GM19239 (cell line): ENCODE measurements at places on chromosomes 1 and 21.
A peak's percentile ranks its signal among the peaks of the same experiment; 100 is the strongest.

DNA sequence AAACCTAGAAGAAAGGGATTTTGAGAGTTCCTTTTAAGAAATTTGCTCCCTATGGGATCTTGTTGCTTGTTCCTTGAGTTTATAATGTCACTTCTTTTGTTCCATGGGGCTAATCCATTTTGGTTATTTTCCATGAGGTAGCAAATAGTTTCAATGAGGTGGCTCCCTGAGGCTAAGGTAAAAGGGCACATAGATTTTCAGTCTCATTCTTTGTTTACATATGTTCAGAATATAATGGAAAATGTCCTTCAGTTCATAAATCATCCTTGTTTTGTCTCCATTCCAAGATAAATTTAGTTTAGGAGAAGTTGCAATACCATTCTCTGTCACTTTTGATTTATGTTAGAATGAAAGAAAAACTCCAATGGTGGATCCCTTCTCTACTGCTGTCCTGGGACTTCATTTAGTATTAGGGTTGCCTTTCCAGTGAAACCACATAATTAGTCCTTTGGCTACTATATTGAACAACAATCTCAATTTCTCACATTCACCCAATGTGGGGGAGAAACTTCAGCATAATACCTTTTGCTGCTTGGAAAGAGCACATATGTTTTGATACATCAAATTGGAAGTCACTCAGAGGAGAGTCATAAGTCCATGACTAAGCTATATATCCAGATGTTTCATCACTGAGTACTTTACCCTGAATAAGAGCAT is 80.9 kb upstream of the ADAMTS5 start:
- no peak for DNase-seq

GRCh38 chr1:23980728-23981070 is 572 bp upstream of the SRSF10 start:
- DNase-seq: peak; percentile 62

GRCh38 chr21:31394309-31394708 is 50.2 kb upstream of the TIAM1 start:
- DNase-seq: no peak

- DNase-seq: no peak
Measured at GRCh38 chr1:212970085-212970484, 19.7 kb downstream of the VASH2 start.

- DNase-seq: no peak
Measured at GRCh38 chr1:219123036-219123435, 50.6 kb upstream of the LYPLAL1 start.

GRCh38 chr21:41684381-41685245 is 82.2 kb downstream of the RIPK4 start:
- no peak for DNase-seq

DNA sequence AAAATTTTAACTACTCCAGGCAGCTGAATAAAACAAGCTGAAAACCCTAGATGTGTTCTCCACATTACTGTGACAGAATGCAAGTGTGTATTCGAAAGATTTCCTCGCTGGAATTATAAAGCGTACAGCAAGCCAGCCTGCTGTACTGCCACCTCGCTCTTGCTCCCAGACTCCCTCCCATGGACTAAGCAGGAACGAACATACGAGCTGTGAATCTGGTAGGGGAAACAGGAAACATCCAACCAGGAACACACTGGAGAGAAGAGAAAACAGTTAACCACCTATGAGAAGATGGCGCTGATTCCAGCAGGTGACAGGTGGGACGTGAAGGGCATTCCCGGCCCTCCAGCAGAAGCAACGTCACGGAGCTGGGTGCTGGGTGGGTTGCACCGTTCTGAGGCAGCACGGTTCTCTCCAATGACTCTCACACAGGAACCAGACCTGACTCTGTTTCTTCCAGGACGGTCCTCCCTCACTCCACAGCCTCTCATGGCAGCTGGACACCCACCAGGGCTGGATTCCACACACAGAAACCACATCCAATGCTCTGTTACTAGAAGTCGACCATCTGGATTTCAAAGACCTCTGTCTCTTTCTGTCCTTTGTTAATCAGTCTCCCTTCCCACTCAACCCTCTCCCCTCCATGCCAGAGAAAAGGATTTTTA is 219.2 kb downstream of the RERE start:
- DNase-seq: no peak

- DNase-seq: no peak
Measured at GRCh38 chr1:109926662-109927300, 16.1 kb downstream of the CSF1 start.

DNA sequence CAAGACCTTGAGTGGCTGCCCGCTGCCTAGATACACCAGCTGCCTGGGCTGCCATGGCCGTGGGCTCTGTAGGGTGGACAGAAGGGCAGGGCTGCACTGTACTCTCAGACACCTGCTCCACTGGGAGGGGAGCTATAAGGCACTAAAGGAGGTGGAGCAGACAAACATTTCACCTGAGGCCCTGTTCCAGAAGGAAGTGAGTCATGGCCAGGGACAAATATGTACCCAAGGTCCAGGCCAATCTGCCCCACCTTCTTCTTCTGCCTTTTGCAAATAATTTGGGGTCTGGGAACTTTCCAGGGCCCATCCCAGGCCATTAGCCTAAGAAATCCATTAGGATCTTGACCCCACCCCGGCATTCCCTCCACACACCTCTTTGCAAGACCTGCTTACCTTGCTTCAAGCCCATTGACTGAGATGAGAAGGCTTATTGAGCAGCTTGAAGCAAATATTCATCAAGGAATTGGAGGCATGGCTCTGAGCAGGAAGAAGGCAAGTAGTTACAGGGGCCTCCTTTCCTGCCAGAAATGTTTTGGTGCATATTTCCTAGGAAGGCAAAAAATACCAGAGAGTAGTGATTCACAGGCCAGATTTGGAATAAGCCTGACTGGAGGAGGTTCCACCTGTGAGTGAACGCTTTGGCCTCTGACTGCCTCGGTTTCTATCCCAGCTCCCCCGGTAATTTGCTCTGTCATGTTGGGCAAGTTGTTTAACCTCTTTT is at the start of gene CAPN8:
Gene CAPN8, minus strand, starts transcription at position 110 of the 721 bp plus-strand sequence. Its CDS starts 55 bp downstream, at position 55.
- DNase-seq: no peak

DNA sequence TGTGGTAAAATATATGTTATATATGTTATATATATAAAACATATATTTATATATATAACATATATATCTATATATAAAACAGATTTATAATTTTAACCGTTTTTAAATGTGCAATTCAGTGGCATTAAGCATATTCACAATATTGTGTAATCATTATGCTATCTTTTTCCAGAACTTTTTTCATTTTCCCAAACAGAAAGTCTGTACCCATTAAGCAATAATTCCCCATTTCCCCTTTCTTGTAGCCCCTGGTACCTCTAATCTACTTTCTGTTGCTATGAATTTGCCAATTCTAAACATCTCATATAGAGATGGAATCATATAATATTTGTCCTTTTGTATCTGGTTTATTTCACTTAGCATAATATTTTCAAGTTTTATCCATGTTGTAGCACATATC is 10.7 kb upstream of the ARHGEF11 start:
- DNase-seq: no peak

- no peak for DNase-seq
Measured at GRCh38 chr1:18197299-18197698, 89.7 kb downstream of the IGSF21 start.

GRCh38 chr1:168136709-168137514 is at the start of gene GPR161:
GPR161 (minus strand) TSS chr1:168136930; CDS start chr1:168104850, 32,080 bp downstream.
- peak; percentile 46 for DNase-seq

GRCh38 chr1:57116871-57117270 is 151.1 kb upstream of the C8B start:
- no peak for DNase-seq

DNA sequence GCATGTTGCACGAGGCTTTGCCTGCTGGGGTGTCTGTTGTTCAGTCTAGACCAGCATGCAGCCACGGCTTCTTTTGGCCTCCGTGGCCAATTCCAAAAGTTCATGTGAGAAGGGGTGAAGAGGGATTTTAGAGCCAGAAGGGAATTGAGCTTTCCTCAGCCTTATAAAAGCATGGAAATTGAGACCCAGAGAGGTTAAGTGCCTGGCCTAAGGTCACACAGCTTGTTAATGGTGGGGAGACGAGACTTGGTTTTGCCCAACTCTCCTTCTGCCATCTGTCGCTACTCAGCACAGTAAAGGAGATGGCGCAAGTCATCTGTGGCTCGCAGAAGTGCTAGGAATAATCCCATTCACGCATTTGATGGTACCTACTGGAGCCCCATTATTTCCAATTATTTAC is 25.7 kb downstream of the ZBTB18 start:
- no peak for DNase-seq

GRCh38 chr1:8754993-8755392 is 62.4 kb downstream of the RERE start:
- DNase-seq: no peak

- DNase-seq: no peak
Measured at GRCh38 chr1:97803026-97803425, 117.8 kb downstream of the DPYD start.

DNA sequence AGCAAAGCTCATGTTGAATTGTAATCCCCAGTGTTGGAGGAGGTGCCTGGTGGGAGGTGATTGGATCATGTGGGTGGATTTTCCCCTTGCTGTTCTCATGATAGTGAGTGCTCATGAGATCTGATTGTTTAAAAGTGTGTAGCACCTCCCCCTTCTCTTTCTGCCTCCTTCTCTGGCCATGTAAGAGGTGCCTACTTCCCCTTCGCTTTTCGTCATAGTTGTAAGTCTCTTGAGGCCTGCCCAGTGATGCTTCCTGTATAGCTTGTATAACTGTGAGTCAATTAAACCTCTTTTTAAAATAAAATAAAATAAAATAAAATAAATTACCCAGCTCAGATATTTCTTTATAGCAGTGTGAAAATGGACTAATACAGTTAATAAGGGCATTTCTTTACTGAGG is 1025.7 kb downstream of the PLA2G4A start:
- no peak for DNase-seq

DNA sequence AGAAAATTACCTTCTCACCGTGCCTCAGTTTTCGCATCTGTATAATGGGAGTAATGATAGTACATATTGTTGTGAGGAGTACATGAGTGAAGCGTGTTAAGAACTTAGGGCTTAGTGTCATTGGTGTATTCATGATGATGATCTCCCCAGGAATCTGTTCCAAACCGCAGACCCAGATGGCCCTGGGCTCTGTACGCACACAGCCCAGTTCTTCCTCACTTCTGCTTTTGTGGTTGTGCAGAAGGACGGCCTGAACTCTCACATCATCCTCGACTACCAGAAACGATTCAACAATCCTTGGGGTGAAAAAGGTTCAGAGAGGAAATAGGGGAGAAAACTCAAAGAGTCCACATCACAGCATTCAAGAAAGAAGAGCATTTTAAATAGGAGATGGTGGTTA is 323.0 kb downstream of the CAMTA1 start:
- DNase-seq: peak; percentile 13

- DNase-seq: no peak
Measured at GRCh38 chr21:44803651-44804050, 2.0 kb upstream of the UBE2G2 start.

- peak; percentile 44 for DNase-seq
Measured at GRCh38 chr1:178664278-178664677, 60.8 kb upstream of the RALGPS2 start.

GRCh38 chr1:155079487-155080311 is 1.1 kb downstream of the EFNA3 start:
- no peak for DNase-seq

DNA sequence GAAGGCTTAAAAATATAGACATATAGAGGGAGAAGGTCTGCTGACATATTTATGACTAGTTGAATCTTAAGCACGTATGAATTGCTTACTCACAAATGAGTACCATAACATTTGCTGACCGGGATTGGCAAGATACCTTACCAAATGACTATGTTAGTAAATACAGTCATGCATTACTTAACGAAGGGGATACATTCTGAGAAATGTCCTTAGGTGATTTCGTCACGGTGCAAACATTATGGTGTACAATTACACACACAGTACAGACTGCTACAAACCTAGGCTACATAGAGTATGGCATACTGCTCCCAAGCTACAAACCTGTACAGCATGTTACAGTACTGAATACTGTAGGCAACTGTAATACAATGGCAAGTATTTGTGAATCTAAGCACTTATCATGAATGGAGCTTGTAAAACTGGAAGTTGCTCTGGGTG is 19.4 kb upstream of the UBE2U start:
- no peak for DNase-seq

DNA sequence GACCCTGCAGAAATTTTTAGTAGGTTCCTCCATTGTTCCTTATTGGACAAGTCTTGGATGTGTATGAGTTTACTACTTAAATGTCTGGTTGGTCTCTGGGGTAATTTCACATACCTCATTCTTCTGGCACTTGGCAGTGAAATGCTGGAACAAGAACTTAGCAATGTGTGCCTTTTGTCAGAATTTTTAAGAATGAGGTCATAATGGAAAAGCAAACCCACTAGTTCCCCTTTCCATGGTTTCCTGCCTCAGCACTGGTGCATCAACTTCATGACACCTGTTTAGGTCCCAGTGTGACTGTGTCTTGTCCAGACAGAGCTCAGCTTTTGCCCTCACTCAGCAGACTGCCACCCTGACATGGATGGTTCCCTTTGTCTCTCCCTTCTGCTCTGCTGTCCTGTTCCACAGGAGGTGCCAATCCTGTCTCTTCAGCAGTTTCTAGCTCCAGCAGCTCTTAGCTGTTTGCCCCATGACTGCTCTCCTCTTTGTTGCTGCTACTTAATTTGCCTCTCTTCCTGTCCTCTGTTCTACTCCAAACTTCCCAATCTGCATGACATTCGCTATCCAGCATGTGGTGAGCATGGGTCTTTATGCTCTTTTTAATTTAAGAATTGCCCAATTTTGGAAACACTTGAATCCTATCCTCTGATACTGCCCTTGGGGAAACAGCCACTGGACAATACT is 135.6 kb downstream of the CYYR1 start:
- DNase-seq: no peak

- no peak for DNase-seq
Measured at GRCh38 chr1:230570724-230571360, 71.4 kb upstream of the COG2 start.

GRCh38 chr1:198102454-198102827 is 54.4 kb upstream of the NEK7 start:
- no peak for DNase-seq

DNA sequence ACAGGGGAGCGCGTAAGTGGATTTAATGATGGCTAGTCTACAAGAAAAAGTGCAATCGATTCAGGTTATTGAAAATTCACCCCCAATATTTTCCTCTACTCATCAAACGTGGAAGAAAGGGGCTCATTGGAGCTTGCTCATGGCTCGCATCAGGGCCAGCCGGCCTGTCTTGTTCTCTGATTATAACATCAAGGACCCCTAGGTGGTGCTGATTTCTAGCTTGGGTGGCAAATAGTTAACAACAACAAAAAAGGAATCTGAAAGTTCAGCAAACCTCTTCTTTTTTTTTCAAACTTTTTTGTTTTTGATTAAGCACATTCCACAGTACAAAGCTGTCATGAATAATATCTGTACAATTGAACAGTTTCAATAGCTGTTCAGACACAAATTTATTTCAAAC is 35.8 kb upstream of the SOD1 start:
- no peak for DNase-seq

DNA sequence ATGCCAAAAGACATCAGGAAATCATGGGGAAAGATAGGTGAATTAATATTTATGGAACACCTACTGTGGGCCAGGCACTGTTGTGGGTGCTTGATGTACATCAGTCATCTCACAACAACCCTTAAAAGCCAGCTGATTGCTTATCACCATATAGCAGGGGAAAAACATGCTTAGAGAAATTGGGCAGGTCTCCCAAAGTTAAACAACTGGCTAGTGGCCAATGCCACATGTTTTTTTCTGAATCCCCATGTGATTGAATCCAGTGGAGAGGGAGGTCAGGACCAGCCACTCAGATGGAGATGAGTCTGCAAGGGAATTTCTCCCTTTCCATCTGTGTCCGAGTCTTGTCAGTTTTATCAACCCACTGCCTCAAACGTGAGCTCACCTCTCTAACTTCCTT is 33.5 kb downstream of the UTP25 start:
- DNase-seq: no peak
